ENCODE measurements at places on chromosomes 12 and 14.

DNA sequence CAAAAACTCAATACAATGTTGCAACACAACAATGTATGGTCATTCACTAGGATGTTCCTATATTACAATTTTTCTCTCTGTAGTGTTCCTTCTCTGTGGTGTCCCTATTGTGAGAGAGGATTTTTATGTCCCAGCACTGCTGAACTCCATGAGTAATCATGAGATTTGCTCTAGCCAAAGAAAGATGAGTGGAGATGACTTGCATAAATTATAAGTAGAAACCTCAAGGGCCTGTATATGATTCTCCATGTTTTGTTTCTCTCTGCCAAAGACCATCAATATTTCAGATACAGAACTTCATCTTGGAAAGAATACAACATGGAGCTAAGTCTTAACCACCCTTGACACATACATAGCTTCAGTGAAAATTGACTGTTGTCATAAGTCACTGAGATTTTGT is 579.1 kb downstream of the TMTC2 start:
- no peak for DNase-seq

- no peak for DNase-seq
These were observed 254.7 kb downstream of the IPO8 start for GRCh38 chr12:30440826-30441602.

- DNase-seq: no peak
These were observed at the start of gene LRRC9 for GRCh38 chr14:59919570-59920377. Gene LRRC9 (plus strand): TSS chr14:59920144.

DNA sequence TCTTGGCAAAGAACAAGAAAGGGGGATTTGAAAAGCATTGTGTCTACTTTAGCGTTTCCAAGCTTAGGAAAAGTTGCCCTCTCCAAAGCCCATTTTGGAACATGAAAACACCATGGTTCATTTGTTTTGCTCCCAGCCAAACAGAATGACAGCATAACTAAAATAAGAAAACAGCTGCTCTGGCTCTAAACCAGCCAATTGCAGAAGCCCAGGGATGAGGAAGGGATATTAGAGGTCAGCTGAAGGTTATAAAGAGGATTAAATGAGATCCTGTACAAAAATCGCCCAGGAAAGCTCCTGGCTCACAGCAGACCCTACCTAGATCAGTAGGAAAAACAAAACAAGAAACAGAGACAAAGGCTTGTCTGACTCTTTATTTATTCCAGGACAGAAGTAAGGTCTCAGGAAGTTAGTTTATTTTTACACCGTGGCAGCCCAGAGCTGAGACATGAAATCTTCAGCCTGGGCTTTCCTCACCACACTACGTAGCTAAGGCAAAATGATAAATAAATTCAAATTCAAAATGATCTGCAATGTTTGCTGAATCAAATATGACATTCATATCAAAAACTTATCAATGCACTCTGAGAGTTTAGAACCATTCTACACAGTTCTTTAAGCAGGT is 25.9 kb downstream of the SPX start:
- DNase-seq: no peak

- no peak for DNase-seq
These were observed 58.0 kb upstream of the KRAS start for GRCh38 chr12:25308756-25309155.

DNA sequence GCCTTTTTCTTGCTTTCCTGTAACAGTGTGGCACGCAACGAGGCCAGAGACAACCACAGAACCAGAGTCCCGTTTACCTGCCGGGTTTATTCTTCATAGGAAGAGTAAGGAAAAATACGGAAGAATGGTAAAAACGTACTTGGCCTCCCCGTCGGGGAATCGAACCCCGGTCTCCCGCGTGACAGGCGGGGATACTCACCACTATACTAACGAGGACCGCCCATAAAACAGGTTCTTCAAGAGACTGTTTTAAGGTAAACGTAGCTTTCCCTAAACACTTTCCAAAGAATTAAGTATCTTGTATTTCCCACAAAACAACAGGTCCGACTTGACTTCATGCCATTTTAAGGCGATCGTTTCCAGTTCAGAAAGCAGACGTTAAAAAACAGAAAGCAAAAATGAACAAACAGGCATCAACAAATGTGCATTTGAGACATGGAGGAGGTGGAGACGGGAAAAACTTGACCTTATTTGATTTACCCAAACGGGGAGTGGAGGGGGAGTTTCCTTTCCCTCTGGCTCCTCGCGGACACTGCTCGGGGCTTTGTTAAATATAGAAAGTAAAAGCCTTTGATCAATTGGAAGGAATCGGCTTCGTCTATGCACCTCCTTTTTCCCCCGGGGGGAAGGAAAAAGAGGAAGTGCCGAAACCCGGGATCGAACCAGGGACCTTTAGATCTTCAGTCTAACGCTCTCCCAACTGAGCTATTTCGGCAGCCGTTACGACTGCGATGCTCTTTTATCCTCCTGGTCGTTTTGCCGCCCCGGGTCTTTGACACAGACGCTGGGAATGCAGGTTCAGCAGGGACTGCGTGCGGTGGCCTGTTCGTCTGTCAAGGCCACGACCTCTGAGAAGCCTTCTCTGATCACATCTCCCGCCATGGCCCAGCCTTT is 13.0 kb upstream of the UBC start:
- DNase-seq: no peak

GRCh38 chr14:103356024-103356682 is 22.1 kb downstream of the EIF5 start:
- DNase-seq: no peak

- DNase-seq: peak; percentile 92
These were observed 412.9 kb downstream of the RAD51B start for GRCh38 chr14:68232300-68233055.

- no peak for DNase-seq
These were observed 1949.4 kb upstream of the SEL1L start for GRCh38 chr14:83483063-83483462.

- no peak for DNase-seq
These were observed 27.9 kb downstream of the IRF2BPL start for GRCh38 chr14:77000340-77001270.

DNA sequence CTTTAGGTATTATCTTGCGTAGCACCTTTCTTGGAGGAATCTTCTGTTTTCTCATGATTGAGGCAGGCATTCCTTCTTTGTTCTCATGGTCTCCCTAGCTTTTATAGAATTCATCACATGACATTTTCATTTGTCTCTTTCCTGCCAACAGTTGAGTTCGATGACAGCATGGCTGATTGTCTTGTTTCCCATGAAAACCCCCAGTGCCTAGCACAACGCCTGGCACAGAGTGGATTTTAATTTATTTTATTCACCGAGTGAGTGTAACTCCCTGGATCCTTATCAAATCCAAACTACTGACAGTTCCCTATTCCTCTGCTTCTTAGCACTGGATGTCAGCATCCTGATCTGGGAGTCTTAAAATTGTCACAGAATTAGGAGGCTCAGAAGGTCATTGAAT is 182.6 kb downstream of the SUDS3 start:
- no peak for DNase-seq

GRCh38 chr12:43281563-43281962 is 270.4 kb downstream of the ADAMTS20 start:
- DNase-seq: no peak

DNA sequence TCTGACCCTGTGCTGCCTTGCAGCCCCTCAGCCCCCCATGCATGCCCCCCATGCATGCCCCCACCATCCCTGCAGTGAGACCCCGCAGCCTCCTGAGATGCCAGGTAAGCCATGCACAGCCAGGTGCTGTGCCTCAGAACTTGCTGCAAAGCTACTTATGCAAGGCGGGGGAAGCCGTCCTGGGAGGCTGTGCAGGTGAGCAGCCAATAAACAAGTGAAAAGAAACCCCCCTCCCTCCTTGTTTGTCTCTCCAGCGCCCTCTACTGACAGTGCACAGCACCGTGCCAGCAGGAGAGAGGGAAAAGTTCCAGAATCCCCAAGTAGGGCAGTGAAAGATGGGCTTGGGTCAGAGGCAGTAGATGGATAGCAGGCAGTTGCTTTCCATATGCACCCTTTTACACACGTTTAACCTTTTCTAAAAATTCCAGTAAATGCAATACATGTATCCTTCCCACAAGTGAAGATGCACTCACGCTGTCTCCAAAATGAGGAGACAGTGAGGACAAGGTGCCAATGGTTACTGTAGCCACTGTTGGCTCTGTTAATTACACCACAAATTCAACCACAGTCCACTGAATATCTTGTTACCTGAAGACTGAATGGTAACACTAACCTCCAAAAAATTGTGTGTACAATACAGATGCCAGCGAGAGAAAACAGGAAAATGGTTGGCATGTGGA is 18.0 kb downstream of the TNFAIP2 start:
- peak; percentile 19 for DNase-seq

DNA sequence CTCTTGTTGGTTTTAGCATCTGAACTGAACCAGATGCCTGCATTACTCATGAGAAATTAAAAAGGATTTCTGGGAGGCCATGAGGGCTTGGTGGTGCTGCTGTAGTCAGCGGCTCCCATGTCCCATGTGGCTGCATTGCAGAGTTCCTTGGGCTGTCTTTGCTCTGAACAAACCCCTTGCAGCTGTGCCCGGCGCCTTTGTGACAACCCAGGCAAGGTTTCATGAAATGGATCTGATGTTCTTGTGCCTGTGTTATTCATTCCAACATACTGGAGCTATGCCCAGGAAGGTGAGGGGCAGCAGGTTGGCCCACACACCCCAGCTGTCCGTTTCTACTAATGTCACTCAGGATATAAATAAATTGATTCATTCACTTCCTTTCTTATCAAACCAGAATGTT is 40.8 kb downstream of the TGFB3 start:
- DNase-seq: no peak

DNA sequence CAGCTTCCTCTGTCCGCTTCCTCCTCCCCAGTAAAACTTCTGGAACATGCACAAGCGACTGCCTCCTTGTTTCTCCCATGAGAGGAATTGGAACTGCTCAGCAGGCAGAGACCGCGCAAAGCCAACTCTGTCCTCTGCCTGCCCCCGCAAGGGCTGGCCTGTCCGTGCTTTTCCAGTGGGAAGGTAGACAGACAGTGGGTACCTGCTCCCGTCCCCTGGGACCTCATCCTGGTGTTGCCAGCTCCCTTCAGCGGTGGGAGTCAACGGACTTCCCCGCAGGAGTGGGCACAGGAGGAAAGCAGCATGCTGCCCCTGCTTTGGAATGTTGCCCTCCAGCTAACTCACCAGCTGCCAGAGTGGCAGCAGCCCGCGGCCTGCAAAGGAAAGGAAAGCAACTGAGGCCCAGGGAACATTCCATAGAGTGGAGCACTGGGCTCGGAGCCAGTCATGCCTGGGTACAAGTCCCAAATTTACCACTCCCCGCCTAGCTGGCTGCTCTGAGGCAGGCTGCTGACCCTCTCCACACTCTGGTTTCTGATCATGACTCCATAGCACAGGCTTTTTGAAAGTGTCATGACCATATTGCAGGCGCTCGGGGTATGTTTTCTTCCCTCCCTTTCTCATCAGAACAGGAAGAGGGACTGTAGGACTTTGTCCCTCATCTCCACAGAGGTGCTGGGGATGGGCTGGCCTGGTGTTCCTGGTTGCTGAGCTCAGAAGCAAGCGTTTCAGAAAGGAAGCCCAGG is 89.2 kb upstream of the CLMN start:
- no peak for DNase-seq

GRCh38 chr12:105910030-105910429 is 228.7 kb downstream of the NUAK1 start:
- no peak for DNase-seq

DNA sequence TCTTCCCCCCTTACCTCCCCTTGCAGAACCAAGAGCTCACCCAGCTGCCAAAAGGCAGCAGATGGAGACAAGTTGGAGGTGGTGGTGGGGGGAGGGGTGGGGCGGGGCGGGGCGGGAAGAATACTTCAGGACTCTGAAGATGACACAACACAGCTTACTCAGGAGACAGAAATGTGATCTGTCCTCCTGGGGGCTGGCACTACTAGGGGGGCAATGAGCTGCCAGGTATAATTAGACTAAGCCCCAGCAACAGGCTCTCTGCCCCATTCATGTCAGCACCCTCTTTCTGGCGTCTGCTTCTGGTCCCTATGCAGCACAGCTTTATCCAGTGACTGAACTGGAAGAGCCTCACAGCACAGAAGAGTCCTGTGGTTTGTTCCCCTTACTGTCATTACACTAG is 407.0 kb downstream of the MED13L start:
- no peak for DNase-seq

DNA sequence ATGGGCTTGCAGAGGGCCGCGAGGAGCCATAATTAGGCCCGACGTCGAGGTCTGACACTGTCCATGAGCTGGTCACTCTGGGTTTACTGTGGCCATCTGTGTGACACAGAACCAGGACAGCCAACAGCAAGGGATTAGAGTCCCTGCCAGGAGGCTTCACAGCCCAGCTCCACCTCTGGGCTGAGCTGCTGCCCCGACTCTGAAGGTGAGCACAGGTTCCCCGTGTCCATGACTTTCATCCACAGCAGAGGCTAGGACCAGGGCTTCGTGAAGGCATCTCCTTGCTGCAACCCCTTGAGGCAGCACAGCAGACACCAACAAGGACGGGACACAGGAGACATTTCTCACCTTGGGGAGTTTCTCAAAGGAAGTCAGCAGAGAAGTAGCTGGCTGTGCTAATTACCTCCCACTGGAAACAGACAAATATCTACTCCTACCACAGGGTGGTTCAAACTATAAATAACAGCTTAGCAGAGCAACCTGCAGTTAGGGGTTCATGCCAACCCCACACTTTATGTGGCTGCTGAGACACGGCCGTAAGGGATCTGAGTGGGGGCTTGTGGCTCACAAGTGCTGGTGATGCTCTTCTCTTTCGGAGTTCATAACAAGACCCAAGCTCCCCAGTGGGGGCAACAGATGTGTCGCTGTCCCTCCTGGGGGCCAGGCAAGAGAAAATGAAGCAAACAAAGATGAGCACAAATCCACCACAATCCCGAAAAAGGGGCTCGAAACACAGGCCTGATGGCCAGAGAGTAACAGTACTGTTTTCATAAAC is 29.2 kb downstream of the ZFYVE21 start:
- DNase-seq: no peak

GRCh38 chr12:3416670-3417069 is 74.3 kb upstream of the PRMT8 start:
- no peak for DNase-seq

- DNase-seq: no peak
These were observed 52.4 kb downstream of the PAPLN start for GRCh38 chr14:73289729-73290128.

DNA sequence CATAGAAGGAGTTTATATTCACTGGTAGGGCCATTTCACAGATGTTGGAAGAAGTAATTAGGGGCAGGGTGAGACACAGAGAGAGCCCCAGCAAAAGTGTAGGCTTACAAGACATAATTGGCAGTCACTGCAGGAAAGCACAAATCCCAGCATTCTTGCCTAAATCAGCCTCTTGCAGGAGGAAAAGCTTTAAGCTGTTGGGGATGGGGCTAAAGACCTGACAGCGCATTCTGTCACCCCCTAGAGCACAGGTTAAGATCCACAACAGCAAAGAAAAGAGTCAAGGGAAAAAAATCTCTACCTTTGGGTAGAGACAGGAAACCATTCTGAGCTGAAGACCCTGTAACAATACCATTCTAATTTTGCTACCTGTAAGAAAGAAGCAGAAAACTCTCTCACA is 409.0 kb downstream of the DAD1 start:
- no peak for DNase-seq

Measured in SW 1271 (cell line).